Right renal pelvis (tissue), 4 donors: ENCODE measurements at places on chromosomes 16 and 17. TPM values are rescaled to one million over a fixed set of nuclear protein-coding genes. Genes with fewer than 3 reads are reported as not detected.

DNA sequence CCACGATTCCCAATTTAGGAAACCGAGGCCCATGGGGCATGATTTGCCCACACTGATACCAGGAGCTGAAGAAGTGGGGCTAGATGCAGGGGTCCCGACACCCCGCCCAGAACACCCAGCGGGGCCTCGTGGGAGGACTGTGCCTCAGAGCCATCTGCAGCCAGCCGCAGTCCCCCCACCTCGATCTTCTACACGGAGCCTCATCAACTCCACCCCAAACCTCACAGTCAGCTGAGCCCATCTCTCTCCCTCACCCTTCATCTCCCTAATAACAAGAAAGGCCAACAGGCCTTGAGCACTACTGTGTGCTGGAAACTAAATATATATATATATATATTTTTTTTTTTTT lies 4.2 kb downstream of the ITGAE start:
- DNase-seq: no peak

DNA sequence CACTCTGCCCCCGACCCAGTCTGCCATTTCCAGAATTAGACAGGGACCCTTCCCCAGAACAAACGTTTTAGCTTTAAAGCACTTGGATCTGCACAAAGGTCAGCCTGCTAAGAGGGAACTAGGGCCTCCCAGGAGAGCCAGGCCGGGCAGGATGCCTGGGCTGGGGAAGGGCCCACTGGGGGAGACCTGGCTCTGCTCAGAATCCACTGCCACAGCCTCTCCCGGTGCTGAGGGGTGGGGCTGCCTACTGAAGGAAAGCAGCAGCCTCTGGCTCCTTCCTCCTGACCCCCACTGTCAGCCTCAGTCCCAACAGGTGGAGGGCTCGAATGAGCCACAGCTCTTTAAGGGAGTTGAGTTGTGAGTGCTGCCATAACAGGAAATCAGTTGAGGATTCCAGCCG lies 1.7 kb downstream of the YBX2 start:
- DNase-seq: no peak

GRCh38 chr17:39406951-39407350 lies 5.5 kb upstream of the FBXL20 start:
- DNase-seq: no peak

The SNAI3 gene
- polyA plus RNA-seq: 0.39 TPM

GRCh38 chr17:78986649-78987328 lies 7.1 kb upstream of the LGALS3BP start:
- DNase-seq: no peak

- no peak for DNase-seq
Observed at GRCh38 chr17:76586741-76587487, 1.3 kb upstream of the ST6GALNAC2 start.

The EVPLL gene
- 0.75 TPM for polyA plus RNA-seq

The C17orf107 gene
- 1.0 TPM for polyA plus RNA-seq

DNA sequence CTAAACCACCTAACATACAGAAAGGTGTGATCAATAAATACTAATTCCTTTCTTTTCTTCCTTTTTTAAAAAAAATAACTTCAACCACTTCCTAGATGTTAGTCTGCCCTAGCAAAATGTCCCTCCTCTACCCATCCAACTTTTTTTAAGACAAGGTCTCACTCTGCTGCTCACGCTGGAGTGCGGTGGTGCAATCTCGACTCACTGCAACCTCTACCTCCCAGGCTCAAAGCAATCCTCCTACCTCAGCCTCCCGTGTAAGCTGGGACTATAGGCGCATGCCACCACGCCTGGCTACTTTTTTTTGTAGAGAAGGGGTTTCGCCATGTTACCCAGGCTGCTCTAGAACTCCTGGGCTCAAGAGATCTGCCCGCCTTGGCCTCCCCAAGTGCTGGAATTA lies 33.1 kb downstream of the KANSL1 start:
- no peak for DNase-seq
